LHCN-M2 (cell line): ENCODE measurements at places on chromosomes 1 and 21.

GRCh38 chr1:55478742-55479141 is 263.6 kb upstream of the USP24 start:
- DNase-seq, result peak; percentile 52

- no peak for DNase-seq
These were observed at the start of gene NT5C1A for GRCh38 chr1:39671793-39672550. Gene NT5C1A (minus strand): TSS chr1:39672107. CDS start chr1:39672038, 69 bp downstream.

DNA sequence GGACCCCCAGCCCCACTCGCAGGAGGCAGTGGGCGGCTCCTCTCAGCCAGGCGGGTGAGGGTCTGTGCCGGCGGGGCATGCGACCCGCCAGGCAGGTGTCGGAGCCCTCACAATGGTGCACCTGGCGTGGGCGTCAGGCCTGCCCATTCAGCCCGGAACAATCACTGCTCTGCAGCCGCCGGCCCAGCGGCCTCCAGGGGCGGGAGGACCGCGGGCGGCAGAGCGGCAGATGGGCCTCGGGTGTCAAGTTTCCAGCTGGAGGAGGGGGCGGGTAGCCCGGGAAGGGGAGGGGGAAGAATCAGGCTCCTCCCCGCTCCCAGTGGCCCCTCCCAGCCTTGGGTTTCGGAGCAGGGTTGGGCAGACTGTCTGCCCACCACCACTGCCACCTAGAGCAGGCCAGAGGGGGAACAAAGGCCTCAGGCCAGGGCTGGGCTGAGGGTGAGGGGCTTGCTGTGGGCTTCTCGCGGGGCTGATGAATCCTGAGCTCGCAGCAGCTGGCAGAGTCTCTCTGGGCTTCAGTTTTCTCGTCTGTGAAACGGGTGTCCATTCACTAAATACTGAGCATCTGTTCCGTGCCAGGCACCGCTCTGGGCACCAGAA is 39.5 kb upstream of the CASZ1 start:
- DNase-seq, result peak; percentile 5

DNA sequence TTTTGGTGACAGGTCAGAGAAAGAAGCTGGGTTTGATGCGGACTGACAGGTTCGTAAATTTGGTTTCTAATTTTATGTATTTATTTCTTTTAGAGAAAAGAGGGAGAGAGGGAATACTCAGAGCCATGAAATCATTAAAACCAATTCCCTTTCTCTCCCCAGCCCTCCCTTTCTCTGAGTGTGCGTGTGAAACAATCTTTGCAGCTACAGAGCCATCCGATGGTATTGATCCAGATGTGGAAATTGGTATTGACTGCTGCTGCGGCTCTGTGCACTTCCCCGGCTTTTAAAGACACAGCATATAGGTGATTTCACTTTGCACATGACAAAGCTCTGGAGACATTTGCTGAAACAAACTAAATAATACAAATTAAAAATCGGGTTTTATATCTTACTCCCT is 42.4 kb upstream of the PBX1 start:
- no peak for DNase-seq

GRCh38 chr1:240145120-240145519 is 53.4 kb downstream of the FMN2 start:
- no peak for DNase-seq

GRCh38 chr1:245317217-245317616 is 162.4 kb downstream of the KIF26B start:
- DNase-seq, result no peak

GRCh38 chr1:226533220-226533619 is 15.3 kb upstream of the STUM start:
- DNase-seq, result no peak

DNA sequence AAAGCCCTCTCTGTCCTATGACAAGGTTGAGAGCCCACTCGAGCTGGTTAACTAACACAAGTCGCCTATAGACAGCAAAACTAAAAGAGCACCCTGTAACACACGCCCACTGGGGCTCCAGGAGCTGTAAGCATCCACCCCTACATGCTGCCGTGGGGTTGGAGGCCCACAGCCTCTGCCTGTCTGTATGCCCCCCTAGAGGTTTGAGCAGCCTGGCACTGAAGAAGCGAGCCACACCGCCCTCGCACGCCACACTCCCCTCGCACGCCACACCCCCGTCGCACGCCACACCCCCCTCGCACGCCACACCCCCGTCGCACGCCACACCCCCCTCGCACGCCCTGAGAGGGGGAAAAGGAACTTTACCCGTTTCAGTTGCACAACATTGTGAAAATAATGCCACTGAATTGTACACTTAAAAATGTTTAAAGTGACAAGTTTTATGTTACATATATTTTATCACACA is 13.2 kb upstream of the HMGCL start:
- peak; percentile 45 for DNase-seq

GRCh38 chr1:236051242-236051791 is 13.6 kb downstream of the NID1 start:
- no peak for DNase-seq

DNA sequence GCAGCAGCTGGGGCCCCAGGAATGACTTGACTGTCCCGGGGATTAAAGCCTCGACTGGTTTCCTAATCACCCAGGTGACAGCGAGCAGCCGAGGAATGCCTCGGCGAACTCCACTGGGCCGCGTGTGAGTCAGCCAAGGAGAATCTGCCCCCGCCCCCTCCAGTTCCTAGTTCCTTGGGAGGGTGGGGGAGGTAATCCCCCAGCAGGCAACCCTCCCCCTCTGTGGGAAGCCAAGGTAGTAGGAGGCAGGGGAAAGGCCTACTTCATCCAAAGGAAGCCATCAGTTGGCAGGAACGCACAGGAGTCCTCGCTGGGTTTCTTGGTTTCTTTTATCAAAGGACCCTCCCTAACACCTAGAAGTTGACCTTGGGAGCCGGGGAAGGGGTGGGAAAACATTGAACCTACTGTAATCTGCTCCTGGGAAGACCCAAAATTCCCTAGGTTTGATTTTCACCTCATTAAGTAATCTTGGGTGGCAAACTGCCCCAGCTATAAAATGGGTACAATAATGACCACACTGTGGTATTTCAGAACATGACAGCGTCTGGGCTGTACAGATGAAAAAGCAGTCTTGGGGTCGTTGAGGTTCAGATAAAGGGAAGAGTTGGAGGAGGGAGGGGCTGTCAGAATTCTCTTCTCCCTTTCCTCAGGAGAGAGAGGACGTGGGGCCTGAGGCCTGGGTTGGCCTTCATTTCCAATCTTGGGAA is 1.4 kb downstream of the TENT5B start:
- DNase-seq, result peak; percentile 70

- DNase-seq, result no peak
These were observed 8.7 kb downstream of the GBP4 start for GRCh38 chr1:89190017-89190416.

DNA sequence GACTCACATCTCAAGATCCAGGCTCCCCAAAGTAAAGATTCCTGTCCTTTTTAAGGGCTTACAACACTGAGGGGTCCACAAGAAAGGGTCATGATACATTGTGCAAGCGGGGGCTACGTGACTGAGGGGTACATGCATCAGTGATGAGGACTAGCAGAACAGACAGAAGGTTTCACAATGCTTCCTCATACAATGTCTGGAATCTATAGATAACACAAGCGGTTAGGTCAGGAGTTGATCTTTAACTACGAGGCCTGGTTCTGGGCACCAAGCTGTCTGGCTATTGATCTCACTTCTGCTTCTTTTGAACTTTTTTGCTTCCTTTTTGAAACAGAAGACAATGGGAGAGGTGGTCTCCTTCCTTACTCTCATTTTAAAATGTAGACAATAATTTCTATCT is 718.6 kb downstream of the AMY1C start:
- no peak for DNase-seq

DNA sequence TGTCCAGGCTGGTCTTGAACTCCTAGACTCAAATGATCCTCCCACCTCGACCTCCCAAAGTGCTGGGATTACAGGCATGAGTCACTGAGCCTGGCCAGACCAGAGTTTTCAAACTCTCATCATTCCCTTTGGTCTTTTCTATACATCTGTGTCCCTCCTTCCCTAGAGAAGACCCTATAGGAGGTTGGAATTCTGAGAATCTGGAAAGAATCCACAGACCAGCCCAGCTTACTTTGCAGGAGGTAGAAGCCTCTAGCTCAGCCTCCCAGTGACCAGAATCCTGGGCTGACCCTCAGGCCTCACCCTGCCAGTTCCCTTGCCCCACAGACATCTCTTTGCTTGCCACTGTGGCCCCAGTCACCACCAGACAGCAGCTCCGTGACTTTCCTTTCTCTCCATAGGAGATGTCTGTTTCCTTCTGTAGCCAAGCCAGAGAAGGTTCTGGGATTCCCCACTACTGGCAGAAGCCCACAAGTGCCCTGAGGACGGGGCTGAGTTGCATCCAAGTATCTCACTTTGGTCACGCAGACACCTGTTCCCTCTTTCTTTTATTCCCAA is 34.7 kb upstream of the KHDRBS1 start:
- DNase-seq, result no peak

DNA sequence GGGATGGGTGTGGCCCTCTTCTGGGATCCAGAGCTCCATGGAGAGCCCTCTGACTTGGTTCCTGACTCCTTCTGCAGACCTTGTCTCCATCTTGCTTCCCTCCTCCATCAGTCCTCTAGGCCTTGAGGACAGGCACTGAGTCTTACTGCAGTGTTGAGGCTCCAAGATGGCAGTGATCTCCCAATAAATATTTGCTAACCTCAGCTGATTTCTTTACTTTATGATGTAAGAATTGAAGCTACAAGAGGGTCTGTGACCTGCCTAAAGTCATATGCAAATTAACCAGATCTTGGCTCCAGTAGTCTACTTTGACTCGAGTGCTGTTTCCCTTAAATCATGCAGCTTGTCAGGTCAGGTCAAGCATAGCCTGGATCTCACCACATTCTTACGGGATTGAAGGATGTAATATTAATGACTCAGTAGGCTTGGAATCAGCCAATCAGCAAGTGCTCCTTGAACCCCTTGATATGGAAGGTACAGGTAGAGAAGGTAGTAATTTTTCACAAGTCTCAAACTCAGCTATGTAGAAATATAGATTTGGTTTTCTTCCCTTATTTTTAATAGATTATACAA is 93.0 kb downstream of the CLIC6 start:
- DNase-seq, result peak; percentile 26

GRCh38 chr1:3405974-3406867 is 48.2 kb upstream of the ARHGEF16 start:
- DNase-seq, result no peak

DNA sequence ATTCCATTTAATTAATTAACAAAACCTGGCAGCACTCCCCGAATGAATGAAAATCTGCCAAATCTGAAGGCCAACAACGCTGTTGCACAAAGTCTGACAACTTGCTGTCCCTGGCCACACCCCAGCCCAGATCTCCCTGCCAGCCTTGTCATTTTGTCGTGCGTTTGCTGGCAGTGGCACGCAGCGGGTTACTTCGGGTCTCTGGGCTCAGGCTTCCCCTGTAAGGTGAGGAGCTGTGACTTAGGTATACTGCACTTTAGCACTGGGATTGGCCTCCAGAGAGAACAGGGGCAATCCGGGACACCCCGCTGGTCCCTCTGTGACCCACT is 34.3 kb upstream of the SIM2 start:
- no peak for DNase-seq

DNA sequence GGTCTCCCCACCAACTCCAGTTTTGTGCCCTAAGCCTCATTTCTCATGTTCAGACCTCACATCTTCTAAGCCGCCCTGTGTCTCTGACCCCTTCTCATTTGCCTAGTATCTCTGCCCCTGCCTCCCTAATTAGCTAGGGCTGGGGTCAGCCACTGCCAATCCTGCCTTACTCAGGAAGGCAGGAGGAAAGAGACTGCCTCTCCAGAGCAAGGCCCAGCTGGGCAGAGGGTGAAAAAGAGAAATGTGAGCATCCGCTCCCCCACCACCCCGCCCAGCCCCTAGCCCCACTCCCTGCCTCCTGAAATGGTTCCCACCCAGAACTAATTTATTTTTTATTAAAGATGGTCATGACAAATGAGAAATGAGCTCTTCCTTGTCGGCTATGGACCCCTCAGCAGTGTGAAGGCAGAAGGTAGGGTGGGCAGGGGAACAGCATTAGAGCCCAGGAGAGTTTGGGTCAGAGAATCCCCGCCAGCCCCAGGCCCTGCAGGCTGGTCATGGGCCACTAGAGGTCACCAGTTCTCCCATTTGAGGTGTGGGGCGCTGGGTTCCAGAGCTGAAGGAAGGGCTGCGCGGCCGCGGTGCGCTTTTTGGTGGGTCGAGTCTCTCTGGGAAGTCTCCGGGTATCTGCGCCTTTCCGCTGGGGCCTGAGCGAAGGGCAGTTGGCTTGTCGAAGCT is 11.5 kb downstream of the ADAMTSL4 start:
- DNase-seq, result no peak

- DNase-seq, result no peak
These were observed 31.1 kb upstream of the RGS8 start for GRCh38 chr1:182715531-182715930.

GRCh38 chr1:14128096-14128495 is 428.1 kb downstream of the PRDM2 start:
- no peak for DNase-seq

DNA sequence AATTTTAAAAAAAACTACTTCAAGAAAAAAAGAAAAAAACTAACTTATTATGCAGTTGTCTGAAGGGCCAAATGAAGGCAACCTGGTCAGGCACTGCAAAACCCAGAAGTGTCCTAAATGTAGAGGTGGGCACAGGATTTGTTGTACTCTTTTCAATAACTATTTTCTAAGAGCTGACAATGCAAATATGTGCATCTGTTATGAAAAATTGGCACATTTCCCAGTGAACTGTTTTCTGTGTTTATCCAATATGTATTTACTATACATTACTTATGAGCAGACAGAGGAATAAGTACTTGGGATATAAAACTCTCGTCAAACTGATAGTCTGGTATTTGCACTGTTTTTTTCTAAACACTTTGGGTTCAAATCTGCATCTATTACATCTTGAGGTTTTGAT is 188.0 kb upstream of the C21orf91 start:
- no peak for DNase-seq

GRCh38 chr1:31198150-31198549 is 41.5 kb downstream of the NKAIN1 start:
- DNase-seq, result no peak
